NCI-H1105 (cell line): ENCODE measurements at places on chromosomes 4 and X.

DNA sequence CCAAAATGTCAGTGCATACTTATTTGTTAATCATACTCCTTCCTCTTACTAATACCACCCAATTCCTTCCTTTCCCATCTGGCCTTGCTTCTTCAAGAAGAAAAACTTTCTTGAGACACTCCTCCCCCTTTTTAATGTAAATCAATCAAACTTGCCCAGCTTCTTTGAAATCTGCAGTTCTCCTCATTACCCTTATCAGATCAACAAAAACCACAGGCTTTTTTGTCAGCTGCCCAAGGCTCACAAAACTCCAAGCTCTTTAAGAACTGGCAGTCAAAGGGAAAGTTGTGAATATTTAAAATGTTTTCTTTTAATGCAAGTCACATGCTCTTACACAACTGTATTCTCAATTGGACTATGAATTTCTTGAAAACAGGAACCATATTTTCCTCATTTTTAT lies 11.3 kb upstream of the MYOZ2 start:
- no peak for DNase-seq

GRCh38 chr4:173528378-173529321 lies 1.4 kb downstream of the HAND2 start:
- no peak for DNase-seq

DNA sequence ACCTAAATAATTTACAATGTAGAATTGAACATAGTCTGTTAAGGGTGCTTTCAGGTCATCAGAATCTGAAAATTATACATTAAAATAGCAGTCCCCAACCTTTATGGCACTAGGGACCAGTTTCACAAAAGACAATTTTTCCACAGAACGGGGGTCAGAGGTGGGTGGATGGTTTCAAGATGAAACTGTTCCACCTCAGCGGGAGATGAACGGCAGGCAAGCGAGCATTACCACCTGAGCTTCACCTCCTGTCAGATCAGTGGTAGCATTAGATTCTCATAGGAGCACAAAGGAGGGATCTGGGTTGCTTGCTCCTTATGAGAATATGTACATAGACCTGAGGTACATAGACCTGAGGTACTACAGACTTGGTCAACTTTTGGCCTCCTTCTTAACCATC lies 29.0 kb downstream of the LRBA start:
- DNase-seq = no peak

DNA sequence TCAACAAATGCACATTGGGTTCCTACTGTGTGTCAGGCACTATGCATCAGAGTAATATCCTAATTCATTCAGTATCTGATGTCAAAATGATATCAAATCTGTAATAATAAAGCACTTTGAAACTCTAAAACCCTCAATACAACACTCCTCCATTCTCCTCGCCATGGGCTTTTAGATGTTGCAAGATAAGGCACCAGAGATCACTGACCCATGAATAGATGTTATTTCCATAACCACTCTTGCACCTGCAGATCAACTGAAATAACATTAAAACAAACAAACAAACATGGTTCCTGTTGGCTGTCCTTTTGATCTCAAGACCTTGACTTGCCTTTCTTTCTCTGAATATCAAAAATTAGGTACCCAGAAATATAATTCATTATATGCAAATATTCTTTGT lies 100.2 kb downstream of the MAB21L2 start:
- DNase-seq = peak; percentile 22

DNA sequence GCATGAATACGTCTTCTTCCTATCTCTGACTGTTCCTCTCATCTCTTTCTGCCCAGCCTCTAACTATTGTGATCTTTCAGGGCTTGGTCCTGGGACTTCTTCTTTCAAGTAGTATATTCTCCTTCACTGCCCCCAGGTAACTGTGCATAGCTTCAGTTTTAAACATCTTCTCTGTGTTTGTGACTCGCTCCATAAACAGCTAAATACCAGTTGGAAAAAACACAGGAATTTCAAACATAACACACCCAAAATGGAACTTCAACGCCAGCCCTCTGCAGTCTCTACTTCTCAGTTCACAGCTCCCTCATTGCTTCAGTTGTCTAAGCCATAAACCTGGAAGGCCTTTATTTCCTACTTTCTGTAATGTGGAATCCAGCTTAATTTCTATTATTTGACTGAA lies 16.6 kb downstream of the TRIML2 start:
- no peak for DNase-seq

DNA sequence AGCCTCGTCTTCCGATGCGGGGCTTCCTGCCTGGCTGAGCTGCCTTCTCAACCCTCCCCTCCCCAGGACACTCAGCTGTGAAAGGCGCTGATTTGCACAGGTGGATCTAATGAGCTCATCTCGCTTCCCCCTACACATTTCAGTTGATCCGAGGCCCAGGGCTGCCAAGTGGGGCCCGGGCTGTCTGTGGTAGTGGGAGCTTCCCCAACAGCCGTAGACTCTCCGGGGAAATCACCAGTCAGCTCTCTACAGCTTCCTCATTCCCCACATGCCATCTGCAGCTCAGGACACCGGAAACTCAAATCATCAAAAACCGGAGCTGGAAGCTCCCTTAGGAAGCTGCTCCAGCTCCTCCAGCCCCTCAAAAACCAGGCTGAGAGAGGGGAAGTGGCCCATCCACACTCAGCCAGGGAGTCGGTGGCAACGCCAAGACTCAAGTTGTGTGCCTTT lies 56.2 kb downstream of the SMIM20 start:
- DNase-seq = no peak

GRCh38 chr4:89007338-89007939 lies 49.5 kb downstream of the FAM13A start:
- DNase-seq = no peak

DNA sequence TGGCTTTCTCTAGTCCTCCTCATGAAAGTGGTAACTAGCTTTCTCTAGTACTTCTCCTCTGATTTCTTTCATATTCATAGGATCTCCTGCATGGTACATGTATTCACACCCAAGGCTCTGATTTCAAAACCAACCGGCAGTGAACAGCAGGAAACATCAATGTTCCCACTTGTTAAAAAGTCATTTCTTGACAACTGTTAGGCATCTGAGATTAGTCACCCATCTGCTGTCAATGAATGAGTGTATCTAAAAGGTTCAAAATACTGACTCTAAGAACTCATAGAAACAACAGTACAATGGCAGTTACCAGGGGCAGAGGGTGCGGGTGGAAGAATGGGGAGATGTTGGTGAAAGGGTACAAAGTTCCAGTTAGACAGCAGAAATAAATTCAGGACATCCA lies 31.5 kb upstream of the PUDP start:
- DNase-seq = no peak

- DNase-seq = no peak
These were observed 102.9 kb upstream of the LRPAP1 start for GRCh38 chr4:3634894-3635820.

DNA sequence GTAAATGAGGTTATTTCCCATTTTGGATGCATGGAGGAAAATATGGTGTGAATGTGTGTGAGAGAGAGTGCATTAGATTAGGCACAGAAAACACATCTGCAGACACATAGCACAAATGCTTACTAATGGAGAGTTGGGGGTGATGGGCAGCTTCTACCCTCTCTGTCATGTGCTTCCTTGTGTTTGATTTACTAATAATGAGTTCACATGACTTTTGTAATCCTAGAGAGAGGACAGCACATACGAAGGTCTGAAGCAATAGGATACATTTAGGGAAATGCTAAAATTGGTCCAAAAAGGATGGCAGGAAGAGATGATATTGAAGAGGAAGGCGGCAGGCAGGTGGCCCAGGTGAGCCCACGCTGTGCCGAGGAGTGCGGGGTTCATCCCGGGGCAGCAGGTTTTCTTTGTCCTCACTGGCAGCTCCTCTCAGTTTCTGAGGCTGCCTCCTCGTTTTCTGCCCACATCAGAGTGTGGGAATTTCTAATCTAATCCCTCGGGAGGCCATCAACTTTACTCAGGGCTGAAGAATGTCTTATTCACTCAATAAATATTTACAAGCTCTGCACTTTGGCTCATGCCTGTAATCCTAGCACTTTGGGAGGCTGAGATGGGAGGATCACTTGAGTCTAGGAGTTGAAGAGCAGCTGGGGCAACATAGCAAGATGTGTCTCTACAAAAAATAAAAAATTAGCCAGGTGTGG lies 15.9 kb upstream of the MAP9 start:
- DNase-seq = no peak

GRCh38 chr4:15749001-15749400 lies 29.1 kb upstream of the CD38 start:
- no peak for DNase-seq

GRCh38 chrX:25067271-25068172 lies 51.8 kb upstream of the ARX start:
- DNase-seq = no peak

DNA sequence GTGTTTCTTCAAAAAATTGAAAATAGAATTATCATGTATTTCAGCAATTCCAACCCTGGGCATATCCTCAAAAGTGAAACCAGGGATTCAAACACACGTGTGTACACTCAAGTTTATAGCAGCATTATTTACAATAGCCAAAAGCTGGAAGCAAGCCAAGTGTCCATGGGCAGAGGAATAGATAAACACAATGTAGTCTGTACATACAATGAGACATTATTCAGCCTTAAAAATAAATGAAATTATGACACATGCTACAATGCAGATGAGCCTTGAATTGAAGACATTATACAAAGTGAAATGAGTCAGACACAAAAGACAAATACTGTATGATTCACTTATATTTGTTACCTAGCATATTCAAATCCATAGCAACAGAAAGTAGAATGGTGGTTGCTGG lies 853.4 kb downstream of the STIM2 start:
- no peak for DNase-seq

GRCh38 chr4:99390055-99390454 lies 37.5 kb upstream of the ADH1C start:
- DNase-seq = no peak

- no peak for DNase-seq
These were observed 119.4 kb upstream of the FAM9B start for GRCh38 chrX:9153300-9153699.

DNA sequence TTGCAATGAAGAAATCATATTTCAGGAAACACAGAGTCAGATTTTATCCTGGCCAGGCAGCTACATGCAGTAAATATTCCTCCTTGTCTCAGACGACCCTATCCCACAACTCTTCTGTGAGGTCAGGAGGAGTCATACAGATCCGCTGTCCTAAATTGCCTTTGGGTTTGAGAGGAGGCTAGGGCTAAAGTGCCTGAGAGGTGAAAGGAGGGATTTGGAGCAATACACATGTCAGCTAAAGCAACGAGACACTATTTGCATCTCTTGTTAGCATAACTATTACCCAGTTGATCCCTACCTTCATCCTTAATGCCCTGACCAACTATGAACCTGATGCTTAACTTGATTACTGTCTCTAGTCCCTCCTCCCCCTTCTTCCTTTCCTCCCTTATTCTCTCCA lies 98.6 kb downstream of the TBC1D19 start:
- DNase-seq = no peak

GRCh38 chr4:133550436-133550835 lies 401.3 kb downstream of the PCDH10 start:
- DNase-seq = no peak

- DNase-seq = no peak
These were observed 81.1 kb downstream of the ARAP2 start for GRCh38 chr4:36163198-36163597.

- no peak for DNase-seq
These were observed 1141.8 kb upstream of the PCDH7 start for GRCh38 chr4:29578329-29578728.

- no peak for DNase-seq
These were observed 391.5 kb downstream of the SPOCK3 start for GRCh38 chr4:166842795-166843261.

GRCh38 chr4:185772391-185773093 lies 39.5 kb downstream of the SORBS2 start:
- no peak for DNase-seq

- no peak for DNase-seq
These were observed 59.6 kb downstream of the ADGRA3 start for GRCh38 chr4:22456291-22456690.

- DNase-seq = no peak
These were observed 80.4 kb downstream of the PTTG2 start for GRCh38 chr4:38040619-38041018.

- no peak for DNase-seq
These were observed 96.4 kb upstream of the STIM2 start for GRCh38 chr4:26764231-26764630.

- no peak for DNase-seq
These were observed 160.3 kb downstream of the EMCN start for GRCh38 chr4:100357542-100357941.

DNA sequence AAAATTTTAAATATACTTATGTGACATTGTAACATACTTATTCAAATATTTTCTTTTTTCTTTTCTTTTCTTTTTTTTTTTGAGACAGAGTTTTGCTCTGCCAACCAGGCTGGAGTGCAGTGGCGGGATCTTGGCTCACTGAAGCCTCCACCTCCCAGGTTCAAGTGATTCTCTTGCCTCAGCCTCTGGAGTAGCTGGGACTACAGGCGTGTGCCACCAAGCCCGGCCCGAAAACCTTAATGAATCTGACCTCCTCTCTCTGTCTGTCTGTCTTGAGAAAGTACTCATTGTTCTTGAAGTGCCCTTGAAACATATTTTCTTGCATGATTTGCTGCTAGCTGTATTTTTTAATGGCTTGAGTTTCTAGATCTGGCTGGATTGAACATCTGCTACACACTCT lies 136.8 kb downstream of the ANAPC4 start:
- no peak for DNase-seq

- DNase-seq = peak; percentile 62
These were observed 18.6 kb upstream of the TEX13B start for GRCh38 chrX:108000751-108001150.

GRCh38 chr4:57550198-57550597 lies 440.0 kb upstream of the IGFBP7 start:
- no peak for DNase-seq

DNA sequence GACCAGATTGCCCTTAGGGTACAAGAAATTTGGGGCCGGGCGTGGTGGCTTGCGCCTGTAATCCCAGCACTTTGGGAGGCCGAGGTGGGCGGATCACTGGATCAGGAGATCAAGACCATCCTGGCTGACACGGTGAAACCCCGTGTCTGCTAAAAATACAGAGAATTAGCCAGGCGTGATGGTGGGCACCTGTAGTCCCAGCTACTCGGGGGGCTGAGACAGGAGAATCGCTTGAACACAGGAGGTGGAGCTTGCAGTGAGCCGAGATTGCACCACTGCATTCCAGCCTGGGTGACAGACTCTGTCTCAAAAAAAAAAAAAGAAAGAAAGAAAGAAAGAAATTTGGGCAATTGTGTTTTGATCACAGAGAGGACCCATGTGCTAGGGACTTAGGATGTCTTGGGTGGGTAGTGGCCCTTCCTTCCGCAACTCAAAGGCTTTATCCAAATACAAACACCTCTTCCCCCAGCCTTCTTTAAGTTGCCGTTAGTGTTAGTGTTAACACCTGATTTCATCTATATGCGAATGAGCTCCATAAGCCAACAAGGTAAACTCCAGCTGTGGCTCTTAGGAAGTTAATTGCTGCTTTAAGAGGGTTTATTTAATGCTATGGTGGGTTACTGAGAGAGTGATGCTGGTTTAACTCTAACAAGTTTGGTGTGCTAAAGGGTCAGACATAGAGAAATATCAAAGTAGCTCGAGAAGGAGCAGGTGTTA lies 8.6 kb upstream of the CCDC110 start:
- DNase-seq = no peak
